NB4 (cell line): ENCODE measurements at places on chromosomes 7 and 10.

DNA sequence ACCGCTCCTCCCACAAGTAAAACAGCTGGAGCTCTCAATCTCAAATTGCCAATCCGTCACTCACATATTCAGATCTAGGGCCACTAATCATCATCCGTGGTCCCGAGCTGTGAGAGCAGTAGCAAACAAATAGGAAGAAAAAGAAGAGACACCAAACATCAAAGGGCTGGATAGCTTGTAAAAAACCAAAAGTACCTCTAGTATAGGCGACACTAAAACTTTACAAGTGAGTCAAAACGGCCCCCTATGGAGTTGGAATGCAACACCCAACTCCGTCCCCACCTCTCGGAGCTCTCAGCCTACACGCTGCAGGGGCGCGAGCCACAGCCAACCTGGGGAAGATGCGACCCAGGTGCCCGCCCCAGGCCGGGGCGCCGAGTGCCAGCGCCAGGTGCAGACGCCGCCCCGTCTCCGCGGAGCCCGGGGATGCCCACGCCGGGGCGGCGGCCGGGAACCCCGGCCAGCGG, 581 bp downstream of the FAM3C start:
- peak; percentile 68 for DNase-seq

DNA sequence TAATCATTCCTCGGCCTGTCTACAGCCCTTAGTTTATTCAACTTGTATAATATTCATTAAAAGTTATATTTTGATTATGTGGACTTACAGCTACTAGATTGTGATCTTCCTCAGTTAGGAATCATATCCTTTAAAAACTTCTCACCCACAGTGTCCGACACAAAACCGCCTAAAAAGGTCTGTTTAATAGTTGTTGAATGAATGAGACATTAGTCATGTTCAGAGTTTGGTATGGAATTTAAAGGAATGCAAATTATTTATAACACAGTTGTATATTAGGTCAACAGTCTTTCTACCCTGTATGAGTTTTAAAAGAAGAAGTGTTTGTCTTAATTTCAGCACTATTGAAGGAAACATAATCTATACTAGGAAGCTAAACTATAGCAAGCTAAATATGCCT, 390.0 kb downstream of the ARL4A start:
- no peak for DNase-seq

DNA sequence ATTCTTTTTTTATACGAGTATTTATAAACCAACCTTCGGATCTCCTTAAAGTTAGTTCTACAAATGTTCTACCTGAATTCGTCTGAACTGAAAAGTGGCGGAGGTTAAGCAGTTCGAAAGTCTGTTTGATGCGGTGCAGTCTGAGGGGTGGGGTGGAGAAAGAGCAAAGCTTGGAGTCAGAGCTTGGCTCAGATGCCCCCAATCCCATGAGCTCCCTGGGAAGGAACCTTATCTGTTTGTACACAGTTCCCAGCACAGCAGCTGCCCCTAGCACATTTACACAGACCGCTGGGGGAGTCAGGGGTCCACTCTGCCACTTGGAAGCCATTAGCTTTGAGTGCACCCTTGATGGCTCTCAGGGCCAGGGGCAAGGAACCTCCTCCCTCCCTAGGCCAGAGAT, 30.8 kb downstream of the CPXM2 start:
- no peak for DNase-seq

DNA sequence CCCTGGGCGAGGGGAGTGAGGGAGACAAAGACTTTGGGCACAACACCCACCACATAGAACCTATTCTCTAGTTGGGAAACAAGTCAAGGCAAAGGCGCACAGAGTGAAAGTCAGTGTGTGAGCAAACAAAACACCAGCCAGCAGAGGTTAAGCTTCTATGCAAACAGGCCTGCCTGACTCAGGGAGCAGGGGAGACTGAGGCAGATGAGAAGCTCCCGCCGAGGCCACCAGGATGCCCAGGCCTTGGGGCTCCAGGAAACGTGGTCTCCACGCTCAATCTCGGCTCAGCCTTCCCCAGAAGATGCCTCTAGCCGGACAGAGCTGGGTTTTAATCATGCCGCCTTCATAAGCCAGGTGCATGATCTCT, 74.1 kb upstream of the KCNMA1 start:
- DNase-seq, result no peak

- DNase-seq, result peak; percentile 47
These were observed 13.4 kb downstream of the CTBP2 start for GRCh38 chr10:125146791-125147579.

DNA sequence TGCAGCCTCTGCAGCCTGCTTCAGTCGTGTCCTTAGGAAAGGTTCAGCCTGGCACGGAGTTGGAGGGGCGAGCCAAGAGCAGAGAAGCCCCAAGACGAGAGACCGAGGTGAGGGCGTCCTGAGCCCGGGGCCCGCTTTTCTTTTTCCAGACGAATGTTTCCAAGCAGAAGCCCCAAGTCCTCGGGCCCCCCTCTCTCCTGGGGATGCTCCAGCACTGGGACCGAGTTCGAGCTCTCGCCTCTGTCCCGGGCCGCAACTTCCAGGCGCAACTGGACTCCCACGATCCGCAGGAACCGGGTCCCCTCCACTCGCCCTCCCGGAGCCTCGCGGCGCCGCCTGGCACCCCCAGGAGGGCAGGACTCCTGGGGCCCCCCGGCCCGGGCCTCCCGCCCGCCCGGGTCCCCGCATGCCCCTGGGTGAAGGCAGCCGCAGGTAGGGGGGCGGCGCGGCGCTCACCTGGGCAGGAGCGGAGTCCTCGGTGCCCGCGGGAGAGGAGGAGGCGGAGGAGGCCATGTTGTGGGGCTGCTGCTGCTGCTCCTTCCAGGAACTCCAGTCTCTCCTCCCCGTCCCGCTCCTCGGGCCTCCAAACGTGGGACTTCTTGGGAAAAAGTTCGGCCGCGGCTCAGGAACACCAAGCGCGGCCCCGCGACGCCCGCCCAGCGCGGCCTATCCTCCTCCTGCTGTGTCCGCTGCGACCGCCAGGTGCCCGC, 45.3 kb upstream of the CDK1 start:
- no peak for DNase-seq

- DNase-seq, result no peak
These were observed 16.3 kb downstream of the OR2AE1 start for GRCh38 chr7:99860281-99861127.

DNA sequence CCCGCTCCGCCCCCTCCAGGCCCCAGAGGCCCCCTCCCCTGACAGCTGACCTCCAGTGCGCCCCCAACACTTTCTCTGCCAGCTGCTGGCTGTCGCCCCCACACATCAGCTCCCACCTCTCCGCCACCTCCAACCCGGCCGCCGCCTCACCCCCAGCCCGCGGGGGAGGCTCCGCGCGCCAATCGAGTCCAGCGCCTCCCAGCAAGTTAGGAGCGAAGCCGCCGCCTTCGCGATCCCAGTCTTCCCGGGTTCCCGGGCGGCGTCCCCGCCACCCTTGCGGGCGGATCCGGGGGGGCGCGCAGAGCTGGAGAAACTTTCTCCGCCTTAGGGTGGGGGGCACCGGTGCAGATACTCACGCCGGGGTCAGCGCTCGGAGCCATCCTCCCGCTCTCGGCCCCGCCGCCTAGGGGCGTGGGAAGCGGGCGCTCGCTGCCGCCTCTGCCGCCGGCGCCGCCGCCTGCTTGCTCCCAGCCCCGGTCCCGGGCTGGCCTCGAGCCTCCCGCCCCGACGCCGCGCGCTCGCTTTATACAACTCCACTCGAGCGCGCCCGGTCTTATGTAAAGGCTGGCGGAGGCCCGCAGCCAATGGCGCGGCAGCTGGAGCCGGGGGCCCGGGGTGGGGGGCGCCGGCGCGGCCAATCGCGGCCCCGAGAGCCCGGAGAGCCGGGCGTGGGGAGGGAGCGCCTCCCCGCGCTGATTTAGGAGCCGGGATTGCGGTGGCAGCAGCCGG, at the start of gene CRTAC1:
Gene CRTAC1 (minus strand): TSS at position 529 of the 729 bp plus-strand sequence. CDS start 149 bp downstream, at position 380.
- DNase-seq, result no peak

DNA sequence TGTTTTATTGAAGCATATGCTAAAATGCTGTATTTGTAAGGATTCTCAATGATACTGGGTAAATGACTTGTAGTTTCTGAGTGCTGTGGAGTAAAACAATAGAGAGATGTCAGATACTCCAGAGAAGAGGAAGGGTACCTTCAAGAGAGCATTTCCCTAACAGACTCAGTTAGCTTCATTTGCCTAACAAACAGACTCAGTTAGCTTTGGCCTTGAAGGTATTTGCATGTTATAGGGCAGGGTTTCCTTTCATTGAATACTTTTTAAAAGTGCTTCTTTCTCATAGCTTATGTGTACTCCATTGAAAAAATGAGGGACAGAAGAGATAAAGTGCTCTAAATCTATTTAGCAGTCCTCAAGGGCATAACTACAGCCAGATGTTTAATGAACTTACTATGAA, 101.8 kb downstream of the CHN2 start:
- no peak for DNase-seq

- no peak for DNase-seq
These were observed 36.8 kb downstream of the MYPN start for GRCh38 chr10:68146133-68146532.

DNA sequence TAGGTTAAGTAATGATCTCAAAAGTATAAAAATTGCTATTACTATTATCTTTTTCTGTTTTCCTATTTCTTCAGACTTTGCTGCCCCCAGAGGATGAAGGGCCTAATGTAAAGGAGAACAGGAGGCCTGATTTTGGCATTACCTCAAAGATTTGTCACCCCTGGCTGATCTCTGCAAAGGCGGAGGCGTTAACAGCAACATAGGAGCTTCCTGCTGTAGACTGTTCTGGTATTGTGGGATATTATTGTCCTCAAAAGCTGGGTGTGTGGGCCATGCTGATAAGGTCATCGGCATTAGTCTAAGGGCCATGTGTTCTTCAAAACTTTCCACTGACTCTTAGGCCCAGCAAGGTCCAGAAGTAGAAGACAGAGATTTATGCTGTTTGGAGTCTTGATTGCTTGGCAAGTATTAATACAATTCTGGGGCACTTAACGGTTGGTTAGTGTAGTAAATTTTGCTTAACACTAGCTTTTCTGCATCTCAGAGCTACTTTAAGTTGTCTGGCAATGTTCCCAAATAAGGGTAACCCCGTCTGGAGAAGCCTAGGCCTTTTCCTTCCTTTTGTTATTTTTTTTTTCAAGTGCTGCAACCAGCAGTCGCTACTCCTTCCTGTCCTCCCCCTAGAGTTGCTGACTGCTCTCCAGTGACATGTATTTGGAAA, 14.0 kb upstream of the ENTPD1 start:
- no peak for DNase-seq

DNA sequence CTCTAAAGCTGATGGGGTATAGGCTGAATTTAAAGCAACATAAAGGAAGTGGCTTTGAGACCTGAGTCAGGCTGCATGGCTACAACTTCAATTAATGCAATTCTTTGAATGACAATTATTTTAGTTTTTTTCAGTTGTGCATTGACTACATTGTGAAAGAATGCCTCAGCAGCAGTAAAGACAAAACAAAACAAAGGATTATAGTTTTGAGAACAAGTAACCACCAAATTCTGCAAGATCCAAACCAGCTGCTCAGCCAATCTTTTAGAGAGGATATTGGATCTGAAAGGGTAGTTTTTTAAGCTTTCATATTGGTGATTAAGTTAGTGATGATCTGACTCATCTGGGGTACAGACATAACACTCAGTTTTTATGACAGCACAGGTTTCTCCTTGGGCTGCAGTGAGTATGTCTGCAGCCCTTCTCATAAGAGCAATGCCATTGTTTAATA, 40.6 kb upstream of the ABCA13 start:
- no peak for DNase-seq

- no peak for DNase-seq
These were observed 52.1 kb upstream of the OIT3 start for GRCh38 chr10:72841487-72841886.

DNA sequence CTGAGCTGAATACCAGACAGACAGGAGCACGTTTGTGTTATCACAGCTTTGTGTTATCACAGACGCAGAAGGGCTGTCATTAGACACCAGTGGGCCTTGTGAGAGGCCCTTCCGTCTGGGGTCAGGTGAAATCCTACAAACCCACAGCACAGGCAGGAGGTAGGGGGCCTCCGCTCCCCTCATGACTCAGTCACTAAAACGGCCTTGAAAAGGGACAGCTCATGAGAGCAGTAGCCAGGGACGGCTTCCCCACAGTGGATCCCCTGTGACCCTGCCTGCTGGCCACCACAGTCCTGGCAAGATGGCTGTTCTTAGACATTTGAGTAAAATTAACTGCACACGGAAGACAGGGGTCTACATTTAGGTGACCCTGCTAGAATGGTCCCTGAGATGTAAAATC, 215.8 kb upstream of the PPP2R2D start:
- no peak for DNase-seq

DNA sequence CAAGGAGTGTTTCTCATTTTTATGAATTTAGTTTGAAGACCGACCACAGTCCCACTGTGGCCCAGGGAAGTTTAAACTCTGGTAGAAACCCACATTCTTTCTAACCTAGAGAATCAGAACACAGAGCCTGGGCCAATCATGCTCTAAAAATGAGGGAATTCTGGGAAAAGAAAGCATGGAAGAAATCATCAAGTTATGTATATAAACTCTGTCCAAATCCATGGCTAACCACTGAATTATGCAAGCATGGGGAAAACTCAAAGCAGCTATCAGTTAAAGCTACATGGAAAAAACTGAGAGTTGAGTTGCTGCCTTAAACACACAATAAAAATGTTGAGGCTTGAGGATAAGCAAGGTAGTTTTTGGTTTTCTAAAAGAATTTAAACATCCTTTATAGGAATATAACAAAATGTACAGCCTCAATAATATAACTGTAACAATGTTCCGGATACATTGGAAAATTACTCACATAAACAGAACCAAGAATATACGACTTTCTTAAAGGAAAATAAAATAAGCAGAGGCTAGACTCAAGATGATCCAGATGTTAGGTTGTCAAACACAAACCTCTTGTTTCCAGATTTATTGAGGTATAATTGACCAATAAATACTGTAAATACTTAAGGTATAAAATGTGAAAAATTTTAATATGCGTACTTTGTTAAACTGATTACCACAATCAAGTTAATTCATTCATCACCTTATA, 311.2 kb upstream of the GNAI1 start:
- no peak for DNase-seq

DNA sequence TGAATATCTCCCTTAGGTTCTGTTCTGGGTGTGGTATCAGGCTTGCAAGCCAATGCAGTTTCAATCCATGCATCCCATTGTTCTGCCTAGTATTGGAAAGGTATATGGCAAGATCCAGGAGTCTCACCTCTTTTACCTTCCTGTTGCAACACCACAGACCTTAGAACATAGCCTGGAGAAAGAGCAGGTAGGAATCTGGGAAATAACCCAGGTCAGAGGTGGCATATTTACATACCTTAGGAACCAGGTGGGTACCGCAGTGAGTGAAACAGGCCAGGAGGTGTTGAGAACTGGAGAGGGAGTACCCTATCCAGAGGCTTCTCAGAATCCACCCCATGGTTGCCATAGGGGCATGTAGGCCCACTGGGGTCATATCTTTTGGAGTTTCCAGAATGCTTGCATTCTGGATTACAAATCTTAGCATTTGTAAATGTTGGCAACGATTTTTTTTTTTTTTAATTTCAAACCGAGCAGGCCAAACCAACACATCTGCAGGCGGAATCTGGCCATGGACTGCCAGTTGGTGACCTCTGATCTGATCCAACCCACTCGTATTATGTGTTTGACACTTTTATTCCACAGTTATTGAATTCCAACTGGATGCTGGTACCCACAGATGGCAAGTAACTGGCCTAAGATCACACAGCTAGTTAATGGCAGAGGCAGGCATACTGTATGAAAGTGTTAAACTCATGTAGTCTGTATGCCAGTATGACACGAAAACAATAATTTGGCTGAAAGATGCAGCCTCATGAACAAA, 180.3 kb upstream of the TCF7L2 start:
- DNase-seq, result no peak

GRCh38 chr7:146129296-146129695, 12.7 kb downstream of the CNTNAP2 start:
- DNase-seq, result no peak
